ENCODE measurements at places on chromosomes 5 and 9.
A peak's percentile ranks its signal among the peaks of the same experiment; 100 is the strongest.

DNA sequence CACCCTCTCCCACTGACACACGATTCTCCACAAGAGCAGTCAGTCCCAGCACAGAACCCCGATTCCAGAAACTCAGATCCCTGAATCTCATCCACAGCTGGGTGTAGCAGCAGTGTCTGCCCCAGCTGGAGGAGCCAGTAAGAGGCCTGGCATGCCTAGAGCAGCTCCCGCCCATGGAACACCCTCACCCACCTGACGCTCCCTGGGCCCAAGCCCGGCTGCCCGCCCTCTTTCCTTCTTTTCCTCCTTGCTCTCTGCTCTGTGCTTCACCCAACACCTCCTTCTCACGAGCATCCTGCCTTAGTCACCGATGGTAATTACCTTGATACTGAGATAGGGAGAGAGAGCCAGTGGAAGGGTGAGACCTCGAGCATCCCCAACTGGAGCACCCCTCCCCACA lies 8.7 kb downstream of the PCDH1 start:
- DNase-seq, result no peak

DNA sequence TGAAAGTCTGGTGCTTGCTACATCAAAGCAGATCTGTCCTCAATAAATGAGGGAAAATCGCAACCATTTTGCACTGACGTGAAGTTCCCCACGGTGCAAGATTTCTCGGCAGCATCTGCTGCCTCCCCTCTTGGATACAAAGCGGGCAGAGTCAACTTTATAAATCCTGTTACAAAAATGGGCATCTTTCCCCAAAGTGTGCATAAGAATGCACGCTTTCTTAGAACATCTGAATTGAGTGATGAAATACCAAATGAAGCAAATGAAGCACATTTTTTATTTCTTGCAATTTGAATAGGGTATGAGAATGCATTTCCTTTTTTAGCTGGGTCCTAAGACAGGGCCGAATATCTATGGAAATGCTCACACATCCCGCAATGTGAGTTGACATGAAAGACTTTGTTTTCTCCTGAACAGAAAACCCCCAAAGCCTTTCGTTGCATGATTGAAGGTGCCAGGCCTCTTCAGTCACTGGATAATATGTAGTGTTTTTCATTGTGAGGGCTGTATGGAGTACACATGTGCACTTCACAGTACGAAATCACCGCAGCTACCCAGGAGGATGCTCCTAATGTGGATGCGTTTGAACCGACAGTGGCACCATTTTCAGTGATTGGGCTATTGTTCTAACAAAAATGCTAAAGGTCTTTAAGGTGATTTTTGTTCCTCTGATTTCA lies 19.6 kb upstream of the MAPKAP1 start:
- no peak for DNase-seq

GRCh38 chr5:168528521-168529373 lies at the start of gene FBLL1:
FBLL1 (plus strand) TSS chr5:168529305; CDS start chr5:168529505, 200 bp downstream.
- DNase-seq, result peak; percentile 78

DNA sequence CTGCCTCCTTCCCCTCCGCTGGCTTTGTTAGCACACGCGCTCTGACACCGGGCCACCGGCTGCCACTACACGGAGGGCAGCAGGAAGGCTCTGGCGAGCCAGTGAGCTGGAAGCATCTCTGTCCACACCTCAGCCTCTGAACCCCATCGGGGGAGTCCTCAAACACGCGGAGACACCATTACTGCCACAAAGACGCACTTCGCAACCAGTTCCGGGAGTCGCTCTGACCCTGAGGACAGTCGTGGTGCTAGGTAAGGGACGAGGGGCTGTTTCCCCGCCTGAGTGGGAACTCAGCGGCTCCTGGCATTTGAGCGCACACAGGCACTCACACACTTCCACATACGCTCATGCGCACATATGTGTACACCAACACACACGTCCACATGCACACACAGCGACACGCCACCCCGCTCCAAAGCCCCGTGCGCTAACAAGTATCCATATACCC lies 160.0 kb downstream of the C9orf152 start:
- DNase-seq, result peak; percentile 76

GRCh38 chr5:147398860-147399259 lies 111.0 kb downstream of the DPYSL3 start:
- no peak for DNase-seq

DNA sequence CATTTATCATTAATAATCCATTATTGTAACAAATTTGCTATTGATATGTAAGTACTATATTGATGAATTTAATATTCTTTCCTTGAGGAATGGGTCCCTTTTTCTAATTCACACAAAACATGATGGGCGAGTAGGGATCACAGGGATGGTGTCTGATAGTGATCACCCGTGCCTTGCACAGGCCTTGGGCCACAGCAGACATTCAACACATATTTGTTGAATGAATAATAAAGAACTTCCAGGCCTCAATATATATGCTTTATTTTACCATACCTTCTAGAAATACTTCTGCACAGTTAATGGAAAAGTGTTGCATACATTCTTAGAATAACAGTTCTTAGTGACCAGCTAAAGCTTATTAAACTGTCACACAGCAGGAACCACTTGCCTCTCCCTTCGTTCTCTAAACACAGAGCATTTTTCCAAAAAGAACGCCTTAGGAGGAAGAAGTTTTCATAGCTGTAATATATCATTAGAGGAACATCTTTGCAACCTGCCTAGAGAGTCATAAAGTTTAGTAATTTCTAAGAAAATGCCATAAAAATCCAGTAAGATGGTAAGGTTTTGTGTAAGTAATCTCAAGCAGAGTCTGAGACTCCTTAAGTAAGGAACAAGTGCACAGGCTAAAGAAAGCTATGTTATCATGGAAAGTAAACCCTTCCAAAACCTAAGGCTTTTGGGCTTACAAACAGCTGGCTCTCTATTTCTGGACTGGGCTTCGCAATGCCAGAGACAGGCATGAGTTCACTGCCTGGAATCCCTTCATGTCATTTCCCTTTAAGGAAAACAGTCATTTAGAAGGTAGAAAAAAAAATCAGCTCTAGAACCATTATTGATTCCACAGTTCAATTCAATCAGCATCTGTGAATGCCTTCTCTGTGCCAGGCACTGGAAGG lies 17.7 kb downstream of the TTLL11 start:
- DNase-seq, result no peak

GRCh38 chr5:16806711-16807546 lies 129.2 kb downstream of the MYO10 start:
- DNase-seq, result no peak

DNA sequence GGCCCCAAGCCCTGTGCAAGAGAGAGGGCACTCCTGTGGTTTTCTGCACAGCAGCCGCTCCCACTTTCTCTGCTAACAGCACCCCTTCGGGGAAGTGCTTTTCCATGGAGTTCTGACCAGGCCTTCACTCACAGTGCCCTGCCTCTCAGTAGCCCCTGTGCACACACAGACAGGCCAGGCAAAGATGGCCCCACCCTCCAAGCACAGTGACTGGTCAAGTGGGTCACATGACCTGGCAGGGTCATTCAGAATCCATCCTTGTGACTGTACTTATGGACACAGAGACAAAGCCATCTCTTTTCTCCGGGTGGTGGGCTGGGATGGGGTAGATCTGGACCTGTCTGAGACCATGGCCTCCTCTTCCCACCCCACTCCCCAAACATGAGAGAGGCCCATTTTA lies 82.5 kb downstream of the PSD2 start:
- no peak for DNase-seq

DNA sequence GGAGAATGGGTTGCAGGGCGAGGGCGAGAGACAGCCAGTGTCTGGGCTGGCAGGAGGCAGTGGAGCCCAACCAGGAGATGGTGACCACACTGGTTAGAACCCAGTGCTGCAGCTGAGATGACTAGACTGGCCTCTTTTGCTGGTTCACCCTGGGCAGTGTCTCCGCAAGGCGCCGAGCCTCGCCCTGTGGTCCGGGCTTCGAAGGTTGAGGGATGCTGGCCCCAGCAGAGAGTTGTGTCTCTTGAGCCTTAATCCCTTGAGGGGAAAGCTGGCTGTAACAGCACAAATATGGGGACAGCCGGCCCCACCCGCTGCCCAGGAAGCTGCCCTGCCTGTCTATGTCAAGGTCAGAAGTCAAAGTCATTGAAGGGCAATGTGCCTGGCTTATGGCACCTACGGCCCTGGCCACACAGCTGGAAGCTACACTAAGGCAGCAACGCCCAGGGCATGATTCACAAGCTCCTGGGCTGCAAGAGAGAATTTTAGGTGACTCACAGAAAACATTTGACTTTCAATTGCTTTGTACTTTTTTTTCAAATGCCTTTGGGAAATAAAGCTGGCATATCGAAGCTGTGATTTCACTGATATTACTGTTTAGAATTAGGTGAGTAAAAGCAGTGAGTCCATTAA lies 33.3 kb downstream of the NKX2-5 start:
- no peak for DNase-seq

DNA sequence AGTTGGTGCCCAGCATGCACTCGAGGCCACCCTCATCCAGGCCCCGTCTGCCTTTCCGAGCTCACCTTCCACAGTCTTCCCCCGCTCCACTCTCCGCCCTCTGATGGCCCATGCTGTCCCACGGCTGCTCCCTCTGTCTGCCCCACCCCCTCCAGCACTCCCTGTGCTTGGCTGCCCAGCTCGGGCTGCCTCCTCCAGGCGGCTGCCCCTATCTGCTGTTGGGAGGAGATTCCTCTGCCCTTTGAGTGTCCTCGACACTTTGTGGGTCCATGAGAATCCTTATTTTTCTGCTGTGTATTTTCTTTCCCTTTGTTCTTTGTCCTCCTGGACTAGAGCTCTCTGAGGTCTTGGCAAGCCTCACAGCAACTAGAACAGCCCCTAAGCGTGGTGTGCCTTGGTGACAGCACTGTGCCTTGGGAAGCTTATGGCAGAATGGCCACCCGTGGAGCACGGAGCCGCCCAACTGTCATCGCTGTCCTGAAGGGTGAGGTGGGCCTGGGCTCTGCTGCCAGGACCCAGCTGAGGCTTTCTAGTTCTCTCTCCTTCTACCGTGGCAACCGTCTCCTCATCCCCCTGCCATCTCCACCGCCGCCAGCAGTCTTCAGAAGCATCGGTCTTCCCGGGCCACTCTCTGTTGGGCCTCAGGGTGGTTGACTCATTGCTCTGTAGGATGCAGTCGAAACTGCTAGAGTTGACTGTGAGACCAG lies 5.2 kb downstream of the NTMT1 start:
- no peak for DNase-seq

- no peak for DNase-seq
Observed at GRCh38 chr9:135240871-135241311, 153.4 kb downstream of the OLFM1 start.

GRCh38 chr9:99383536-99383935 lies 161.5 kb downstream of the SEC61B start:
- no peak for DNase-seq

- no peak for DNase-seq
Observed at GRCh38 chr5:79811081-79811480, 121.4 kb downstream of the CMYA5 start.

DNA sequence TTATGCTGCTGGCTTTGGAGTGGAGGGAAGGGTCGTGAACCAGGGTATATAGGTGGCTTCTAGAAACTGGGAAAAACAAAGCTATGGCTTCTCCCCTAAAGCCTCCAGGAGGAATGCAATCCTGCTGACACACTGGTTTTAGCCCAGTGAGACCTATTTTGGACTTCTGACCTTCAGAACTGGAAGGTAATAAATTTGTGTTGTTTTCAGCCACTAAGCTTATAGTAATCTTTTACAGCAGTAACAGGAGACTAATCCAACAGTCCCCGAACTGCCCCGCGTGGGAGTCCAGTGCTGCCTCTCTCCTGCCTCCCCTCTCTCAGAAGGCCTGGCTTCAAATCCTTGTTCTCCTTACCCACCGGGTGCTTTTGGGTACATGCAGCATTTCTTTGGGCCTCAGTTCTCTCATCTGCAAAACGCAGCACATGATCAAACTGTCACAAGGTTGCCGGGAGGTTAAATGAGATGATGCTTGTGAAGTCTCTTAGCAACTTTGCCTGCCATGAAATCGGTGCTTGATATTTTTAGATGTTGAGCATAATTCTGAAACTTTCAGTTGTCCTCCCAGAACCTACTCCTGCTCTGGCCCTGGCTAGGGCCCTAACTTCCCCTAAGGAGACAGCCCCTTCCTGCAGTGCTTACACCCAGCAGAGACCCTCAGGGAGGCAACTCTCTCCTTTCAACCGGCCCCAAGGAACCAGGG lies 127.3 kb upstream of the BOD1 start:
- DNase-seq, result no peak

GRCh38 chr5:174282391-174282790 lies 236.9 kb downstream of the NSG2 start:
- no peak for DNase-seq

DNA sequence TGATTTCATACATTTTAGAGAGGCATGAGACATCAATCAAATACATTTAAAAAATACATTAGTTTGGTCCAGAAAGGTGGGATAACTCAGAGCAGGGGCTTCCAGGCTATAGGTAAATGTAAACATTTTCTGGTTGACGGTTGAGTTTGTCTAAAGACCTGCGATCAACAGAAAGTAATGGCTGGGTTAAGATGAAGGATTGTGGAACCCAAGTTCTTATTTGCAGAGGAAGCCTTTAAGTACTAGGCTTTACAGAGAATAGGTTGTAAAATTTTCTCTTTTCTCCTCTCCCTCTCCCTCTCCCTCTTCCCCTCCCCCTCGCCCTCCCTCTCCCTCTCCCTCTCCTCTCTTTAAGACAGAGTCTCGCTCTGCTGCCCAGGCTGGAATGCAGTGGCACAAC lies 50.8 kb downstream of the PTTG1 start:
- no peak for DNase-seq

DNA sequence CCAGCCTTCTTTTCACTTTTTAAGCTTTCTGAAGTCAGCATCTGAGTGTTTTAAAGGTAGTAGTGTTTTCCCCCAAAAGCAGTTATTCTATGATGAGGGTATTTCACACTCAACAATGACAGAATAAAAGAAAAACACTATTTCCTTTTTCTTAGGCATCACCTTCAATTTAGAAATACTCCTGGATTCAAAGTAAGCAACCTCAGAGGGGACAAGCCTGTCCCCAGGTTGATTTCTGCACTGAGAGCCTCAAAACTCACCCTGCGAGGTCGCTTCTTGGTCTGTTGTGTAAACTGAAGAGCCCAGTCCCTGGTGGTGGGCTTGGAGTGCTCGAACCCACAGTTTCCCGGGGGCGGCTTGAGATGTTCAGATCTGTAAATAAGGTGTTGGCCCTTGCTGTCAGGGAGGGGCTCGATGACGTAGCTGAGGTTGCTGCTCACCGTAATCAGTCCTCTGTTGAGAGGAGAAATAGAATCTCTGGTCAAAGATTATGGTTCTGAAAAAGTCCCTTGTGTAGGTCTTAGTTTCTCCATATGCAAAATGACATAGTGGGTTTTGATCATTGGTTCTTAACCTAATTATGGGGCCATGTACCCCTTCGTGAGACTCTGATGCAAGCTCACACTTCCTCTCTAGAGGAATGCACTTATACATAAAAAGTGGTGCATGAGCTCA lies 55.9 kb downstream of the ADAM19 start:
- DNase-seq, result no peak

GRCh38 chr9:37061768-37062167 lies 27.7 kb upstream of the PAX5 start:
- DNase-seq, result no peak

GRCh38 chr5:140673187-140673976 lies at the start of gene DND1:
DND1 (minus strand) TSS chr5:140673576; CDS start chr5:140673542, 34 bp downstream.
- DNase-seq, result no peak

GRCh38 chr5:78232163-78232562 lies 62.3 kb downstream of the AP3B1 start:
- DNase-seq, result no peak

All from ecto neural progenitor cell (in vitro differentiated cells).